IPS-NIHi11 (cell line): ENCODE measurements at places on chromosomes 4 and X.

DNA sequence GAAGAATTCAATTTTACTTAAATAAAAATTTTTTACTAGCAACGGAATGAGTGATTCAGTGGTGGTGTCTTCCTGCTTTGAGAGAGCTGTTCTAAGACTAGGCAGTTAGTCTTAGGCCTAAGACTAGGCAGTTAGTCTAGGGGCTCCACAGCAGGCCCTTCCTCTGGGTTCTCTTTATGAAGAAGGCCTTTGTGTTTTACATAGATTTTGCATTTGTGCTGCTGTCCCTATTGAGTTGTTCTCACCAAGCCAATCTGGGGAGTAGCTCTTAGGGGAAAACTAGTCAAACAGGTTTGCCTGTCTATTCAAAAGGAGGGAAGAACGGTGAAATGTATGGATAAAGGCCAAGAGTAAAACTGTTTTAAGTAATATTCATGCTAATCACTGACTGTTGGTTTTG lies 7.6 kb downstream of the UGT8 start:
- peak; percentile 48 for DNase-seq

DNA sequence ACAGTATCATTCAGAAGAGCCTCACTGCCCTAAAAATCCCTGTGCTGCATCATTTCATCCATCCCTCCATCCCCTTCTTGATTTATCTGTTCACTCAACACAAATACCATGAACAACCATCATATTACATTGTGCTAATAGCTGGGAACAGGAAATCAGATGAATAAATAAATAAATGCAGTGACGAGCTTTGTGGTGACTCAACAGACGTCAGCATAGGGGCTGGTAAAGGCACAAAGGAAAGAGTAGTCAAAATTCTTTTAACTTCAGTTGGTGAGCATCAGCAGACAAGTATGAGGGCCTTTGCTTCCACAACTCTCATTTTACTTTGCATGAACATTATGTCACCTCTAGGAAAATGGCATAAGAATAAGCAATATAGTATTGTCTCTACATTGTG lies 65.5 kb downstream of the EDNRA start:
- no peak for DNase-seq

GRCh38 chrX:11789809-11790208 lies 31.8 kb downstream of the MSL3 start:
- DNase-seq = no peak

DNA sequence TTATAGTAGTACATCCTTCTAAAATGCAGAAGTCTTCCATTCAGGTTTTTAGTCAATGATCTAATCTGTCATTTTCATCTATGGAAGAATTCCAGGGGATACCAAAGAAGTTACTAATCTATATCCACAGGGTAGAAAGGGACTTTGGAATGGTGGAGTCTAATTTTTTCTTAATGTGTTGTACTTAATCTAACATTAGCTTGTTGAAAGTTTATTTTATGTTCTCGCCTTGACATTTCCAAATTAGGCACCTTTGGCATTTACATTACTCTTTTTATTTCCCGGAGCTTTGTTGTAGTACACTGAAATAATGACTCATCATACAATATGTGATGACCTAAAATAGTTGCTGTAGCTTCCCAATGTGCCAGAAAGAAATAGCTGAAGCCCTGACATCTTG lies 91.5 kb downstream of the HTR2C start:
- DNase-seq = no peak

DNA sequence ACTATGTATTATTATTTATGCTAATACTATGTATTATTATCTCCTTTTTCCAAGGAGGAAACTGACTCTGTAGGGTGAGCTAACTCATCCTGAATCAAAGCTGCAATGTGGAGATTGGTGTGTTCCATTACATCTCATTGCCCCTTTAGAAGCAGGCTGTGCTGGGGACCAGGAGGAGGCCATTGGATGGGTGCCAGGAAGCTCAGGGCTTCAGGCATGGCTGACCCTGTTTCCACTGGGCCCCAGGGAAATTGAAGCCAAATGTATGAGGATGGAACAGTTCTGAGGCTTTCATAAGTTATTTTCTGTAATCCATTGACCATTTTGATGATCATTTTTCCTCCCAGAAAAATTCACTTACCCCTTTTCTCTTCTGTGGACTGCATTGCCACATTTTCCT lies 418.8 kb upstream of the ZFP42 start:
- DNase-seq = no peak

GRCh38 chr4:73418677-73419076 lies 14.6 kb downstream of the ALB start:
- DNase-seq = no peak

- DNase-seq = no peak
Observed at GRCh38 chr4:177271915-177272766, 37.5 kb upstream of the NEIL3 start.

- peak; percentile 17 for DNase-seq
Observed at GRCh38 chrX:51853251-51853650, 40.2 kb upstream of the MAGED1 start.

DNA sequence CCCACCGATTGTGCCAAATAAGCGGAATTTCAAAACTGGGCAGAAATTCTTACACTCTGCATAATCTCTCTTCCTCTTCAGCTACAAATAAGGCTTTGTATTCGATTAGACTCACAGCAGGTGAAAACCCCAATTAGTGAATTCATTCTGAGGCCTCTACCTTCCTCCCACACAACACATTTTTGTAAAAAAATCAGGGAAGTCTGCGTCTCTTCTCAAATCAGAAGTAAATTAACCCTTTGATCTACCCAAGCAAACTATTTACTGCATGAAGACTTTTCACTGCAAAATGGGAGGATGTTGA lies 200.6 kb upstream of the FTHL17 start:
- DNase-seq = no peak

- DNase-seq = no peak
Observed at GRCh38 chr4:152488246-152488645, 47.6 kb downstream of the FBXW7 start.

- DNase-seq = no peak
Observed at GRCh38 chr4:71833232-71833900, 49.5 kb upstream of the GC start.

- DNase-seq = no peak
Observed at GRCh38 chrX:97854086-97854485, 970.4 kb downstream of the RPA4 start.

- DNase-seq = no peak
Observed at GRCh38 chrX:75337525-75337924, 63.6 kb downstream of the UPRT start.

- no peak for DNase-seq
Observed at GRCh38 chr4:138192113-138192512, 50.0 kb downstream of the SLC7A11 start.

DNA sequence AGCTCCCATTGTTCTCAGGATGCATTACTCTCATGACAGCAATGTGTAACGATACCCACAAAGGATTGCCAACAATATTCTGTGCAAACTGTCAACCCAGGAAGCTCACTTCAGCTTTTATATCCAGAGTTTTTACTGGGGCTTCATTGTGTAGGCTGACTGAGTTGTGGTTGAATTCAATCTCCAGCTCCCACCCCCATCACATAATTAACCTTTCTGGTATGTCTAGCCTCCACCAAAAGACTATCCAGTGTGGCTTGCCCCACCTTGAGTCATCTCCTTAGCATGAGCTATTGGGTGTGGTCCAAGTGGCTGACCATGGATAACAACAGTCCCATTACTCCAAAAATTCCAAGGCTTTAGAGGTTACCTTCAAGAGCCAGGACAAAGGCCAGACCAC lies 17.7 kb upstream of the TAB3 start:
- no peak for DNase-seq

DNA sequence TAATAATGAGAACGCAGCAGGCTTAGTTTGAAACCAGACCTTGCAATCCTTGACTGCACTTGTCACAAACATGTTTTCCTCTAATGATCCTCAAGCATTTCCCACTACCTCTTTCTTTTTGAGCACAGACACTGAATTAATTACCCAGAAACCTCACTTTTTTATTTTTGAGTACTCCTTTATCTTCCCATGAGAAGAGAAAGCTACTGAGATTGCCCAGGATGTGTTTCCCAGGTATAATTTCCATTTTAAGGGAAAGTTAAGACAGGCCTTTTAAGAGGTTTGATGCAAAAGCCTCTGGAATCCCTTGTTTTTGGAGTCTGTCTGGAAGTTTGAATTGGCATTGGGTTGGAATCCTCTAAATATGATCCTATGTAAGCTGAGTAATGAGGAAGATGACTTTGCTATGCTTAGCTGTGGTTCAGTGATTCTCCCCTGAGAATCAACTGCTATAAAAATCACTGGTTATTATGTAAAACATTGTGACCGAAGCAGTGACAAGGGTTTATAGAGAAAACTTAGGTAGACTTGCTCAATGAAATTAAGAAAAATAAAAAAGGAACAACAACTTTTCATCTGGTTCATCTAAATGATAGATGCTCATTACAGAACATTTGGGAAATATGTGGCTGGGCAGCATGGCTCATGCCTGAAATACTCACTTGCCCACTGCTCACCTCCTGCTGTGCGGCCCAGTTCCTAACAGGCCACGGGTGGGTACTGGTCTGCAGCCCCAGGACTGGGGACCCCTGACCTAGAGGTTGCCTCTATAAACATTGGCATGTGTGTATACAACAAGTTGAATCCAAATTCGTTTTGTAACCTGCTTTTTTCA lies 10.8 kb upstream of the RHOH start:
- DNase-seq = no peak

DNA sequence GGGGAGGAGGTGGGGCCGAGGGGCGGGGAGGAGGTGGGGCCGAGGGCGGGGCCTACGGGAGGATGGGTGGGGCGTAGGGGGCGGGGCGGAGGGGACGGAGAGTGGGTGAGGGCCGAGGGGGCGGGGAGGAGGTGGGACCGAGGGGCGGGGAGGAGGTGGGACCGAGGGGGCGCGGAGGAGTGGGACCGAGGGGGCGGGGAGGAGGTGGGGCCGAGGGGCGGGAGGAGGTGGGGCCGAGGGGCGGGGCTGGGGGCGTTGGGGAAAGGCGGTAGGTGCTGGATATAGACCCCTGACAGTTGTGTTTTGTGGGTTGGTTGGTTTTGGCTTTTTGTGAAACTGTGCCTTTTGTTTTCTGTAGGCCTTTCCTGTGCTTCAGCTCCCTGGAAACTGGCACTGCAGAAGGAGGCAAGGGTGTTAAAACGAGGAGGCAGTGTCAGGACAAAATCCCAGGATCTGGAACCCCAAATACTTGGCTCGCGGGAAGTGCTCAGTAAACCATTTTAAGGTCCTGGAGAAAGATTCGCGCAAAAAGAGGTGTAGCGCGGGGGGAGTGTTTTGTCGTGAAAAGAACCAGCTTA lies 580 bp upstream of the MMGT1 start:
- DNase-seq = peak; percentile 82

GRCh38 chr4:159222043-159222552 lies 119.2 kb downstream of the RAPGEF2 start:
- DNase-seq = no peak

DNA sequence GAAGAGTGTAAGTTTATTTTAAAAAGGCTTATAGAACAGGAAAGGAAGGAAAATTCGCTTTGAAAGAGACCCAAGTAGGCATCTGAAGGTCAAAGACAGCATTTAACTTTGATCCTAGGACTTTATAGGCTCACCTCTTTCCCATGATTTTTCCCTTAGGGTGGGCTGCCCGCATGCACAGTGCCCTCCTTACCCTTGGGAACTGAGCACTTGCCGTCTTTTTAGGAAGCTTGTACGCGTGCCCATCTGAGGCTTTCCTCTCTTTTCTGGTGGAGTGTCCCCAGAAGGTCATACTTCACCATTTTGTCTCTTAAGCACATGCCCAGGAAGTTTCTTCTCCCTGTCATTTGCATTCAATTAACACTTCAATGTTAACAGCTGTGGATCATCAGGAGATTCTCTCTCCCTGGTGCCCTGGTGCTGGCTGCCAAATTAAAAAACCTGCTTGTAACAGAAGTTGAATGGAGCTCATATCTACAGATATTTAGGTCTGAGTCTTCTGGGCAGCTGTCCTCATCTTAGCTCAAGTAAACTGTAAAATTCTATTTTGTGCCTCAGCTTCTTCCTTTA lies 38.4 kb upstream of the IL9R start:
- DNase-seq = peak; percentile 3

DNA sequence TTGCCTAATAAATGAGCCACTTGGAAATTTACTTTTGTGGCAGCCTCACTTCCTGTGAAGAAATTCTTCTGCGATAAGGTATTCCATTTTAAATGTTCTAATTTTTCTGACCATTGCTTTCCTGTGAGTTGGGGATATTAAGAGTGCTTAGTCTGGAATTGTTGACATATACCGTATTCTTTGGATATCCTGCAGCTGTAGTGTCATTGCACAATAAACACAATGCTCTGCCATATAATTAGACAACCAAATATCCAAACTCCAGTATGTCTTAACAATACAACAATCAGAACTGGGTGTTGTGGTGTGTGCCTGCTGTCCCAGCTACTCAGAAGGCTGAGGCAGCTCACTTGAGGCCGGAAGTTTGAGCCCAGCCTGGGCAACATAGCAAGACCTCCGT lies 99.4 kb downstream of the LUZP4 start:
- DNase-seq = no peak

DNA sequence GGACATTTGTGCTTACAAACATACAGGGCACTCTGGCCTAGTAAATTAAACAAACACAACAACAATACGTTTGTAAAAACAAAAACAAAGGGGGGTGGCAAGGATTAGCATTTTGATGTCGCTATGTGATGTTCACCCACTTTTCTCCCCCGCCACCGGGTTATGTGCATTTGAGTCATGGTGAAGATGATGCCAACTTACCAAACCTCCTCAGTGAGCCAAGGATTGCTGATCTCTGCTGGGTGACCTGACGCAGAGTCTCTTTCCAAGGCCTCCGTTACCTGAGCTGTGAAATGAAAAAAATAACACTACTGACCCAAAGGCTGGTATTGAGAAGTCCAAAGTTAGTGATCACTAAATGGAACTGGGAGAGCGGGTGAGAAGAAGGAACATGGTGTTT lies 85.4 kb downstream of the RBM47 start:
- DNase-seq = no peak

- DNase-seq = no peak
Observed at GRCh38 chrX:14922437-14922836, 49.2 kb downstream of the MOSPD2 start.

DNA sequence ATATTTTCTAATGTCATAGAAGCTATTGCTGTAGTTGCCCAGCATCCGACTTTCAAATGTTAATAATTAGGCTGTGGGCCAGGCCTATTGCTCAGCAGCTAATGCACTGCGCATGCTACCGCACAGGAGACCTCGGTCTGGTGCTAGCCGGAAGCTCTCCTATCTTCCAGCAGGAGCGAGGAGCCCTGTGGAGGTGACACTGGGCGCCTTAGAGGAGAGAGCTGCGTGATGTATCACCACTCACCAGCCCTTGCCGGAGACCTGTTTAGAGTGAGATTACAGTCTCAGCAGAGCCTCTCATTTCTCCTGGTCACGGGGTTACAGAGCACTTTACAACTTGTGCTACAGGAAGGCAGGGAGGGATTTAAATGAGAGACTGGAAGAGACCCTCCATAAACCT lies 31.1 kb upstream of the MID1IP1 start:
- DNase-seq = no peak
